ENCODE measurements at places on chromosomes 6 and 20.
A peak's percentile ranks its signal among the peaks of the same experiment; 100 is the strongest.

GRCh38 chr6:161443848-161444247 is 170.0 kb upstream of the AGPAT4 start:
- no peak for DNase-seq

DNA sequence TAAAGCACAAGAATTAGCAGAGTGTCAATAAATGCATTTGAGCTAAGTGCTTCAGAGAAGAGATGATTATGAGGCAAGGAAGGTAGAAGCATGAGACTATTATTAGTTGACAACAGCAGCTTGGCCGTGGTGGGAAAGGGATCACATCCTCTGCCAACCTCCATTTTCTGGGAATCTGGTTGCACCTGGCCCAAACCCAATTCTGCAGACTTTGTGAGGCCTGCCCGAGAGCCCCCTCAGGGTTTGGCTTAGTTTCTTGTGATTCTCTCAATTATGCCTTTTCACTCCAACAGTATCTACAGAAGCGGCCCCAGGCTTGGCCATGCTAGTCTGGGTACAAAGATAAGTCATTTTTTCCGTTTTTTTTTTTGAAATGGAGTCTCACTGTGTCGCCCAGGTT is 111.0 kb upstream of the B3GAT2 start:
- DNase-seq, result no peak

- no peak for DNase-seq
These were observed 17.7 kb downstream of the GFRA4 start for GRCh38 chr20:3645309-3646066.

DNA sequence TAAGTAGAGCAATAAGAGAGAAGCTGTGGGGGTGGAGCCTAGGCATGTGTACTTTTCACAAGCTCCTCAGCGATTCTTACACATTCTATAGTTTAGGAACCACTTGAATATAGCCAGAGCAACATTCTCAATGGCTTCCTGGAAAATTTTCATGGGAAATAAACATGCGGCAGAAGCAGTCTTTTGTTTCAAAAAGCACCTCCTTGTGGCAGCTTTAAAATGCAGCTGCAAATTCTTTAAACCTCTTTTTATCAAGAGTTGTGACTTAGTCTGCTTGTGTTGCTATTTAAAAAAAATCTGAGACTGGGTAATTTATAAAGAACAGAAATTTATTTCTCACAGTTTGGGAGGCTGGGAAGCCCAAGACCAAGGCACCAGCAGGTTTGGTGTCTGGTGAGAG is 23.8 kb downstream of the NKX2-2 start:
- no peak for DNase-seq

DNA sequence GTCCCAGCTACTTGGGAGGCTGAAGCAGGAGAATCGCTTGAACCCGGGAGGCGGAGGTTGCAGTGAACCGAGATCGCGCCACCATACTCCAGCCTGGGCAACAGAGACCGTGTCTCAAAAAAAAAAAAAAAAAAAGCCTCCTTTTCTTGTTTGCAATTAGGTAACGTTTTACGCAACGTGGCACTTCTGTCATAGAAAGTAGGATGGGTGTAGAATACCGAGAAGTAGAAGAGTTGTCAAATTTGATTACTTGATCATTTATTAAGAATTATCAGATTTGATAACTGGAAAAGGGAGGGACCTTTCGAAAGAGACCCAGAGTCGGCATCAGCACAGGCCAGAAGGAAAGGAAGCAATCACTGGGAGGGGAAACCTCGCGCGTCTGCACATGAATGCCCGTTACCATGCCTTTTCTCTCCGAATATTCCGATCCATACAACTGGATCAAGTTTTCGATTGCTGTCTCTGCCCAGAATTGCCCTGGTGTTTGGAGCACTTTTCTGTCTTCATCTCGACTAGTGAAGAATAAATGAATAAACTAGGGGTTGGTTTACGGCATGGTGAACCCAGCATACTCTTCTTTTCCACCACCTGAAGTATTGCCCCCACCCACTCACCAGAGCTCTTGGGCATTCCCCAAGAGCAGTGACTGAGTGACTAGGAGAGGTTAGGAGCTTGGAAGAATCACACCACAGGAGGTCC is 4.5 kb upstream of the TFAP2D start:
- DNase-seq, result no peak

GRCh38 chr6:126017668-126018067 is 31.3 kb downstream of the TRMT11 start:
- DNase-seq, result no peak

GRCh38 chr20:16451982-16452381 is 121.3 kb downstream of the KIF16B start:
- DNase-seq, result no peak

- no peak for DNase-seq
These were observed 10.6 kb downstream of the MTCH1 start for GRCh38 chr6:36975231-36976006.

DNA sequence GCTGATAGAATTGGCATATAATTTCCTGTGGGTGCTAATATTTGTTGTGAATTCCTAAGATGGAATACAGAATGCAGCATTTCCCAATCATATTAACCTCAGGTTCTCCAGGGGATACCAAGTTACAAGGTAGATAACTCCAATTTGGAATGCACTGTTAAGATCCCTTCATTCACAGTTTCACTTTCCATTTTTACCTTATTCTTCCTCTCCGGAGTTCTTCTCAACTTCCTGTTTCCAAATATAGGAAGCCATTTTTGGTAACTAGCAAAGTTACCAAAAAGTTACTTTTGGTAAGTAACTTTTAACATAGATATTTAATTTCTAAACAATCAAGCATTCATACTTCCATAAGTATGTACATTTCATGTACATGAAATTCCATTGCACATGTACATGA is 63.5 kb upstream of the PHACTR2 start:
- DNase-seq, result no peak

GRCh38 chr20:23145281-23145700 is 59.2 kb upstream of the CD93 start:
- DNase-seq, result peak; percentile 81

GRCh38 chr20:5810800-5811422 is 60.7 kb downstream of the SHLD1 start:
- no peak for DNase-seq

- no peak for DNase-seq
These were observed 949 bp downstream of the TXLNB start for GRCh38 chr6:139290787-139291311.

Measured in brain pericyte (primary cell).